CD4-positive, alpha-beta T cell treated with Interleukin-17A for 4 hours (primary cell): ENCODE measurements at places on chromosomes 7 and 10.

DNA sequence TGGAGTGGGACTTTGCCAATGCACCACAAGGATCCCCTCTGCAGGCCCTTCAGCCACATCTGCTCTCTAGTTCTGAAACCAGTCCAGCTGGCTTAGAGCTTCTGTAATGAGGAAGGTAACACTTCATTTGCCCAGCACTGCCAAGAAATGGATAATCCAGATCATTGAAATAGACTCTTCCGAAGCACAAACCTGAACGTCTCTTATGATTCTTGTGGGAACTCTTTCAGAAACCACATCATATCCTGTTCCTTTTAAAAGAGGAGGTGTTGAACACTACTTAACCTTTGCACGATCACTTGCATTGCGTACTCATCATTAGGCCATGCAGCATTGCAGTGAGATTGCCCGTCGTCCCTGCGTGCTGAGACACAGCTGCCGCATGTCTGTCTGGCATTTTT lies 25.8 kb upstream of the PLPP4 start:
- no peak for DNase-seq

- no peak for DNase-seq
These were observed 72.6 kb upstream of the TOMM7 start for GRCh38 chr7:22895140-22895827.

GRCh38 chr10:79412516-79412915 lies 32.9 kb downstream of the ZCCHC24 start:
- DNase-seq: no peak

- no peak for DNase-seq
These were observed 35.5 kb upstream of the NCAPG2 start for GRCh38 chr7:158740013-158740656.

- DNase-seq: no peak
These were observed 256.2 kb downstream of the PAXIP1 start for GRCh38 chr7:154746571-154747360.

DNA sequence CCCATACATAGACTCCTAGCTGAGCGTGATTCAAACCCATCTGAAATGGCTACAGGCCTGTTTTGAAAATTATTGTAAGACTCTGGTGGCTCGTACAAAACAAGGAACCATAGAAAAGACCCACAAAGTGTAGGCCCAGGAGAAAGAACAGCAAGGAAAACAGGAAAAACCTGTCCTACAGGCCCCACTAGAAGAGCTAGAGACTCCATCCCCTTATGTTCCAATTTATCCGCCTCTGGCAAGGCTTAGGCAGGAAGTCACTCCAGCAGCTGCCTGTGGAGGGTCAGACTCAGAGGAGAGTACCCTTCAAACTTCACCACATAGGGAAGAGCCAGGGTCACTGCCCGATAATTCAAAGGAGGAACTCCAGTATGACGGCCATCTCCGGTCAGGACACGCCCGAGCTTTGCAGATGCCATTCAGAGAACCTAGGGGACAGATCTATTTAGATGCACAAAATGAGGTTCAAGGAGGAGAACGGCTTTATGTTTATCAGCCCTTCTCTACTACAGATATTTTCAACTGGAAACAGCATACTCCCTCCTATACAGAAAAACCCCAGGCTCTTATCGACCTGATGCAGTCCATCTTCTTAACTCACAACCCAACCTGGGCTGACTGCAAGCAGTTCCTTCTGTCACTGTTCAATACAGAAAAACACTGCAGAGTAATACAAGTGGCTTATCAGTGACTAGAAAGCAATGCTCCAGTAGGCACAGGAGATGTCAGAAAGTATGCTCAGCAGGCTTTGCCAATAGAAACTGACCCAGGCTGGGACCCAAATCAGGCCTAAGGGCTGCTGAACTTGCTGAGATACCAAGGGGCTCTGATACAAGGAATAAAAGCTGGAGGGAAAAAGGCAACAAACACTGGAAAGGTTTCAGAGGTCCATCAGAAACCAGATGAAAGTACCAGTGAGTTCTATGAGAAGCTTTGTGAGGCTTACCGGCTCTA lies 8.6 kb upstream of the ZNF33B start:
- no peak for DNase-seq

DNA sequence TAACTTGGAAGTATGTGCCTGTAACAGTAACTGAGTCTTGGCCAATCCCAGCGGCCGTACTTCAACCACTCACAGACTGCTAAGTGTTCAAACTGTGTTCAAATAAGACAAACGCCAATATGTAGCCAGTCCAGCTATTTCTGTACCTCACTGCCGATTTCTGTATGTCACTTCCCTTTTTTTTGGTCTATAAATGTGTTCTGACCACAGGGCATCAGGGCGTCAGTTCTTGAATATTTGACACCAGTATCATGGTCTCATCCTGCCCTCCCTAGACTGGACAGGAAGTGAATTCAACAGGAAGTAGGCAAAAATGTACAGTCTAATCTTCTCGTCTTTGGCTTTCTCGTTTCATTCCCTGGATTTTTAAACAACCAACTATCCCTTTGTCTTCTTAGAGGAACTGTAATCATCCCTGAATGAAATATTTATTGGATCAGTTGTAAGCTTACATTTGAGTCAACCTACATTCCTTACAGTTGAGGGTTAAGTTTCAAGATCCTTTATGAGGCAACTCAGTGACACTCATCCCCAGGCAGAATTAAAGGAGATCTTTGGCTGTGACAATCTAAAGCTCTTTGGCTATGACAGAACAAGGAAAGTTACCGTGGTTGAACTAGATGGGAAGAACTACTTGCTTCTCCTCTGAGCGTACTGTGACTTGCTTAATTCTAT lies 232.7 kb downstream of the NSUN6 start:
- DNase-seq: no peak

- no peak for DNase-seq
These were observed 20.8 kb downstream of the GHRHR start for GRCh38 chr7:30984359-30985107.

GRCh38 chr10:72785409-72785808 lies 93.5 kb downstream of the MCU start:
- DNase-seq: no peak

DNA sequence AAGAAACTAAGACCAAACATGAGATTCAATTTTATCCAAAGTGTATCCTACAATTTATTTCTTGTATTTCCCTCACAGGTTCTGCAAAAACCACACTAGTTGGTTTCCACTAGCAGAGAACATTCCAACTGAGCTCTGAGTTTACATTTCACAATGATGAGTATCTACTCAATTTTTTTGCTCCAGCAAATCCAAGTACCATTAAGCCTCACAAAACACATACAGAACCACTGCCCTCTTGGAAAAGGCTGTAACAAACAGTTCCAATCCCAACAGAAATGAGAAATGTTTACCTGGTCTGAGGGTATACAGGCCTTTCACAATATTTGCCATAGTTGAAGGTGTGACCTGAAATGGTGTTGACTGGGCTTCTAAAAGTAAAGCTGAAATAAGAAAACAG lies 59.9 kb downstream of the CACUL1 start:
- DNase-seq: no peak

GRCh38 chr10:101780818-101781654 lies 2.2 kb downstream of the NPM3 start:
- DNase-seq: peak; percentile 78

DNA sequence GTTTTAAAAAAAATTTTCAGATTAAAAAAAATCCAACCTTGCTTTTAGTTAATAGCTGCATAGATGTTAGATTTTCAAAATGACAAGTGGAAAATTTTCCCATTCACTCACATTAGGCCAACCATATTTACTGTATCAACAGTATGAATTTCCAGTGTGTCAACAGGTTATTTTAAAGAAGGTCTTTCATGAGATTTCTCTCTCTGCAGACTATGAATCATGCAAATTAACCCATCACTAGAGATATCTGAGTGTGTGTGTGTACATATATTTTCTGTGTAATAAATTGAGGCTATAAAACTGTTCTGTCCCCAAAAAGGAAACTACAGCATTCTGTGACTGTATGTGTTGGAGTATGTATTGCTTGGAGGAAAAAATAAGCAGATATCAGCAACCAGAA lies 305.6 kb downstream of the ARL4A start:
- no peak for DNase-seq

DNA sequence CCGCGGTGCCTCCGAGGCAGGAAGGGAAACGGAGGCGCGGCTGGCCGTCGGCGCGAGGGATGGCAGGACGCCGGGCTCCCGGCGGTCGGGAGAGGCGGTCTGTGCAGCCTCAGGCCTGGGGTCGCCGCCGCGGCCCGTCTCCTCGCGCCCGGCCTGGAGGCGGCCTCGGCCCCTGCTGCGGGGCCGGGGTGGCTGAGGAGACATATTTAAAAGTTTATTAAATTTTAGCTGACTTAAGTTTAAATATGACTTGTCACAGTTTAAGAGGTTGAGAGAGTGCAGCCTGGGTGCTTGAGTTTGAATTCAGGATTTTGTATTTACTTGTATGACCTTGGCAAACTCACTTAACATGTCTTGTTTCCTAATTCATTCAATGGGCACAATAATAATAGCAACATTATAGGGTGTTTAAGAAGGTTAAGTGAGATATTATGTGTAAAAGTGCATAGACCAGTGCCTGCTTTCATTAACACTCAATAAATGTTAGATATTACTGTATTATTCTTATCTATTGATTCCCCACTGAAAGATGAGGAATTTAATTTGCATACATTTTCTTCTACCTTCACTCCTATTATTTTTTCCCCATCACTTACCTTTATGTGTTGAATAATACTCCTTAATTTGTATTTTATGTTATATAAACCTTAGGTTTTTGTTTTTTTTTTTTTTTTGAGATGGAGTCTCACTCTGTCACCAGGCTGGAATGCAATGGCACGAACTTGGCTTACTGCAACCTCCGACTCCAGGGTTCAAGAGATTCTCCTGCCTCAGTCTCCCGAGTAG lies 718 bp downstream of the DYNC2I1 start:
- DNase-seq: no peak

- no peak for DNase-seq
These were observed 184.6 kb downstream of the KCNMA1 start for GRCh38 chr10:77452952-77453564.

GRCh38 chr7:66682350-66683093 lies 53.8 kb downstream of the KCTD7 start:
- DNase-seq: no peak

DNA sequence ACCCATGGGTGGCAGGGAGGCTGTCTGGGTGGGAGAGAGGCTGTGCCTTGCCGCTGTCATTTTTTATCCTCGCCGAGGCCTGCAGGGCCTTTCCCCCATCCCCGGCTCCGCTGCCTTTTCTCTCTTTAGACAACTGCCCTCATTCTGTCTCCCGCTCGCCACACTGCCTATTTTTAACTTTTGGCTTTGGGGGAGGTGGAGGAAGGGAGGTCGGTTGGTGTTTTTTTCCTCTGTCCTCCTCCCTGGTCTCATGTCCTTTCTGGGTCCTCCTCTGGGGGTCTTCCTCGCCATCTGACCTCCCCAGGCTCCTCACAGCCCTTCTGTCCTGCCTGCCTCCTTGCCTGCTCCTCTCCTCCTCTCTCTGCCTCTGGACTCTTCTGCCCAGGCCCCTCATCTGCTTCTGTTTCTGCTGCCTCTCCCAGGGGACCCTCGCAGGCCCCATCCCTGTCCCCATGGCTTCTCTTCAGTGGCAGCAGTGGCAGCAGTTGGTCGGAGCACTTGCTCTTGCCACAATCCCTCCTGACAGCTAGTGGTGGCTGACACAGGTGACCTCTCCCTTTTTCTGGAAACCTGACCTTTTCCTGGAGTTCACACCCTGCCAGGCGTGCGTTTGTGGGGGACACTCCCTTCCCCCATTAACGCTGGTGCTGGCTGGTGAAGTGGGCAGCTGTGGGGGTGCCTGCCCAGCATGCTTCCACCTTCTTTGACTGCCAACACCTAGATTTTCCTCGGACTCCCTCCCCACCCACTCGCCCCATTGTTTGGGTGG lies 19.5 kb upstream of the PCBD1 start:
- no peak for DNase-seq

DNA sequence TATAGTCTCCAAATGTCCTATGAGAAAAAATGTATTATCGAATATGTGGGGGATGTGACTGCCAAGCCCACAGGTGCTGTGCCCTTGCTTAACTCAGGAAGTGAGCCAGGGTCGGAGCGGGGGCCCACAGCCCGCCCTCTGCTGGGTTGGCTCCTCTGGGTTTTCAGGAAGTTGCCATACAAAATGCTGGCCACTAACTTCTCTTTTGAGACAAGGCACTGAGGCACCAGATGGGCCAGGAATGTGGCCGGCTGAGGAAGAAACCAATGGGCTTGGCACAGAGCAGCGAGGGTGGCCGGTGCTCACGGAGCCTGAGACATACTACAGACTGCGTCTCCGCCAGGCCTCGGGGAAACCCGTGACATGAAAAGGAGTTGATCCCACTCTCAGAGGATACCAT lies 58.9 kb downstream of the FAM53B start:
- peak; percentile 55 for DNase-seq

DNA sequence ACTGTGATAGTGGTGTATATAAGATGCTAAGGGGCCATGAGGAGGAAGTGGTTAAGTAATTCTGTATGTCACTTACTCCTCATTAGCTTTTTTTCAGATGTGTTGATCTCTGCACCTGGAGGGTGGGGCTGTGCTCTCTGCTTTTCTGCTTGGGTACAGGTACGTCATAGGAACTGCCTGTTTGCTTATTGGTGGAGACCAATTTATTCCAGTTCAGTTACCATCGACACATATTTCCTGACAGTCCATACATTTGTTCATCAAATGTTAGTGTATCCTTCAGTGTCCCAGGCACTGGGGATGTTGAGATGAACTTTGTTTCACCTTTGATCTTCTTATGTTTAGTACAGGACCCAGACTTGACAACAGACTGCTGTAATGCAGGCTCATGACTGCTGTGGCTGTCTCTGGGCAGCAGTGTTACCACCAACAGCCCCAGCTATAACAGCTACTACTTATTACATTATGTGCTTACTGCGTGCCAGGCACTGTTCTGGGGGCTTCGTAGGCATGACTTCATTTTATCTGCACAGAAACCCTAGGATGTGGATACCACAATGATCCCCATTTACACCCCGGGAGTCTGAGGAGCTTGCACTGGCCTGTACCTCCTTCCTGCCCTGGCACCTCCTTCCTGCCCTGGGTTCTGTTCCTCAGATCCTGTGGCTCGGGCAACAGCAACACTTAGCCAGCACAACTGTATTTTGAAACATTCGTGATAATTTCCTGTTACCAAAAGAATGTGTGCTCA lies 87.4 kb downstream of the BUB3 start:
- DNase-seq: peak; percentile 60

- DNase-seq: no peak
These were observed 9.7 kb downstream of the ABLIM1 start for GRCh38 chr10:114648368-114648767.

- DNase-seq: no peak
These were observed 14.6 kb downstream of the RSBN1L start for GRCh38 chr7:77710861-77711260.

DNA sequence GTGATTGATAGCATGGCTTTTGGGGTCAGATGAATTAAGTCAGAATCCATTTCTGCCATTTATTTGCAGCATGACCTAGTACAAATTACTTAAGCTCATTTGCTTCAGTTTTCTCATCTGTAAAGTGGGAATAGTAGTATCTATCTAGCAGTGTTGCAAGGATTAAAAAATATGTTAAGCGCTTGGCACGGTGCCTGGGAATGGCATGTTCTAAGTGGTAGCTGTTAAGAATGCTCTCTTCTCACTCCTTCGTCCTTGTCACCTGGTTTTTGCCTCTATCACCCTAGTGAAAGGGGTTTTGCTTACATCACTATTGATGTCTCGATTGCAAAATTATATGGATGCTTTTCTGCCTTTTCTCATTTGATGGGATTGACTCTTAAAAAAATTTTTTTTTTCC lies 7.4 kb downstream of the TMEM248 start:
- no peak for DNase-seq
